ENCODE measurements at places on chromosomes 3 and 15. TPM values are rescaled to one million over a fixed set of nuclear protein-coding genes. Genes with fewer than 3 reads are reported as not detected.

Gene LNP1
- 1.9 TPM for total RNA-seq

Gene LRTM1
- not detected for total RNA-seq

Gene CSPG5
- total RNA-seq, result 0.68 TPM

Gene PDCD6IP
- total RNA-seq, result 276 TPM

Gene CHRD
- total RNA-seq, result not detected

Gene LYZL4
- not detected for total RNA-seq

Gene CCR5
- total RNA-seq, result 0.17 TPM

Gene GOLGA6L2
- total RNA-seq, result not detected

Gene SMCO1
- total RNA-seq, result not detected

Gene LIPC
- total RNA-seq, result not detected

Gene ZNF445
- total RNA-seq, result 29.7 TPM

Gene GOLGA6L7
- total RNA-seq, result not detected

Gene PXYLP1
- total RNA-seq, result 5.4 TPM

Gene FOXL2NB
- not detected for total RNA-seq

Gene GUCA1C
- not detected for total RNA-seq

Gene HTD2
- 9.3 TPM for total RNA-seq

Gene CYP1A2
- total RNA-seq, result not detected

Gene HIGD2B
- total RNA-seq, result 1.4 TPM

Gene RNF111
- 82.1 TPM for total RNA-seq

Gene ARL14
- total RNA-seq, result 0.32 TPM

Gene DCP1A
- total RNA-seq, result 44.6 TPM
